ENCODE measurements at places on chromosomes 3 and 15.

DNA sequence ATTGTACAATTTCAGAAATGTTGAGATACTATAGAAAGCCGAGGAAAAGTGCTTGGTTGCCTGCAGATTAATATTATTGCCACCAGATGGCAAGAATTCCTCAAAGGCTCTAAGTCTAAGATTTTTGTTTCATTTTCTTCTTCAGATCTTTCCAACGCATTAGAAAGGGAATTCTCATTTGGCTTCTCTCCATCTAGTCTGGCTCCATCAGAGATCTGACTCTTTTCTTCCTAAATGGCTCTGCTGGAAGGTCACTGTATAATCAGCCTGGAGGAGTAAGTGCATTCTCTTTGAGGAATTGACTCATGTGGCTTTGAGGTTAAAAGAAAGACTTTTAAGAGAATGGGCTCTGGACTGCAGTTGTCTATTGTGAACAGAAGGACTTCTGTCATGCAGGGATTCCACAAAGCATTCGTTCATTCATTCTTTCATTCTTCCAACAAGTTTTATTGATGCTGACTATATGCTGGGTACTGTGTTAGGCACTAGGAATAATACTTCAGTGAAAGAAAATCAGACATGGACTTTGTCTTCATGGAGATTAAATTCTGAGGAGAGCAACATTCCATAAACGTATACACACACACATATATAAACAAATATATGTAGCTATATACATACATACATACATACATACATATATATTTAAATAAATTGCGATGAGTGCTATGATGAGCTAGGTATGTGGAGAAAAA is 55.3 kb downstream of the SLC28A2 start:
- no peak for DNase-seq

DNA sequence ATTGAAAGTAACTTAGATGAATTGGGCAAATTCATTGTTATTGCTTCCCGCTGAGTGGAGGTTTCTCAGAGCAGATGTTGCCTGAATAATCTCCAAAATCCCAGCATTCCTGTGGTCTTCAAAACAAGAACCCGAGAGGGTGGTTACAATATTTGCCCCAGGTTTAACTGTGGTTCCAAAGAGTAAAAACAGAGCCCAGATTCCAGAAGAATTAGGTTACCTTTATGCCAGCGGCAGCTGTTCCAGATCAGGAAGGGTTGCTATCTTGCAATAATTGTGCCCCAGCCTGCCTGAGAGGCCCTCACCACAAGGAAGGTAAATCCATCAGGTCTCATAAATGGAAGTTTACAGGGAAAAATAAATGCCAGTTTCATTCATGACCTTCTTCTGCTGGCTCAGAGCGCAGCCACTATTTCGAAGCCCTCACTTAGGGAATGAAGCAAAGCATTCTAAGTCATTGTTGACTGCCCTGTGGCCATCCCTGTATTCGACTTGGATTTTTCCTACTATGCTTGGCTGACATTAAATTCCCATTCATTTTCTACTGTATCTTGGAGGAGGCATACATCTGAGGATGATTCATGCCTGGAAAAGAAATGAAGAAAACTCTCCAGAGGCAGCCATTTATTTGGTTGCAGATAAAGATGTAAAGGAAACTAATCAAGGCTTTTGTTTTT is 54.6 kb downstream of the SSUH2 start:
- no peak for DNase-seq

DNA sequence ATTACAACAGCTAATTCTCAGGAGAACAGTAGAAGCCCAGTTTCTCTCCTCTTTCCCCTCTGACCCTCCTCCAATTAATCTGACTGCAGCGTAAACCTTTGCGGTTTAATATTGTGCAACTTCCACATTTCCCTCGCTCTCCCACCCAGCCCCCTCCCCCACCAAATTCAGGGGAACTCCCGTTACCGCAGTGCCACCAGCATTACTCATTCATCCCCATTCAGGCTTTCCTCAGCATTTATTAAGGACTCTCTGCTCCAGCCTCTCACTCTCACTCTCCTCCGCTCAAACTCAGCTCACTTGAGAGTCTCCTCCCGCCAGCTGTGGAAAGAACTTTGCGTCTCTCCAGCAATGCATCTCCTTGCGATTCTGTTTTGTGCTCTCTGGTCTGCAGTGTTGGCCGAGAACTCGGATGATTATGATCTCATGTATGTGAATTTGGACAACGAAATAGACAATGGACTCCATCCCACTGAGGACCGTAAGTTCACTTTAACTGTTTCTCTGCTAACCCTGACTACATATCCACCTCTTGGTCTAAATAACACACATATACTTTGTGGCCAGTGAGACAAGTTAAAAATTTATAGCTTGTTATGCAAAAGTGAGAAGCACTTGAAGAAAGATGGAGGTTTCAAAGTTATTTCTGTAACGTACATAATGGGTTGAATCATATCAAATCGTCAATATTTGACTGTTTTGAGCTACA is at the start of gene PTX3:
TSS of gene PTX3 (plus strand) at position 268 of the 709 bp plus-strand sequence. CDS start at position 352, 84 bp downstream.
- no peak for DNase-seq

DNA sequence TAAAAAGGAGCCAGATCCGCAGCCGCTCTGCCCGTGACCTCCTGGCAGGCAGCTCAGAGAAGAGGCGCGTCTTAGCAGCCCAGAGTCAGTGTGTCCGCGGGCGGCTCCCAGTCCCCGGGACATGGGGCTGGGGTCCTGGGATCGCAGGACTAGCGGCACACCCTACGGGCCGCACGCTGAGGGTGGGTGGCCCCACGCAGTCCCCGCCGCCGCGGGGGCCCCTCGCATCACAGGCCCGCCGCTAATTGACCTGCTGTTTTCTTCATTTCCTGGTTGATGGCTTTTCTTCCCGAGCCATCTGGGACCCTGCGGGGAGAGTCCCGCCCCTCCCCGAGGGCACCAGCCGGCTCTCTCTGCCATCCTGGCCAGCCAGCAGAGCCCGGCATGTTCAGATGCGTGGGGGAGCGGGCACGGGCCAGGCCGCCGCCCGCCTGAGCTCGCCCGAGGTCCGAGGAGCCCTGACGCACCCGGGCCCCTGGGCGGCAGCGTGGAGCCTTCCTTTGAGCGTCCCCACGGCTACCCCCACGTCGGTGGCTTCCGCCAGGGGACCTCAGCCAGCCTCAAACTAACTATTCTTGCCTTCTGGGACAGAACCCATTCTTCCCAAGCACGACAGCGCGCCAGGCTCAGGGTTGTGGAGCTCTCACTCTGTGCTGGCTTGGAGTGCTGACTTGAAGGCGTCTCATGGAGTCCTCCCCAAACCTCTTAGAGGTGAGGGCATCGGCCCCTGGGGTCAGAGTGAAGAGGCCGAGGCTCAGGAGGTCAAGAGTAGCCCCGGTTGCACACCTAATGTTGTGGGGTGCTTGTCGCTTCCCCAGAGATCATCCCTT is 34.6 kb upstream of the CACNA2D3 start:
- no peak for DNase-seq

DNA sequence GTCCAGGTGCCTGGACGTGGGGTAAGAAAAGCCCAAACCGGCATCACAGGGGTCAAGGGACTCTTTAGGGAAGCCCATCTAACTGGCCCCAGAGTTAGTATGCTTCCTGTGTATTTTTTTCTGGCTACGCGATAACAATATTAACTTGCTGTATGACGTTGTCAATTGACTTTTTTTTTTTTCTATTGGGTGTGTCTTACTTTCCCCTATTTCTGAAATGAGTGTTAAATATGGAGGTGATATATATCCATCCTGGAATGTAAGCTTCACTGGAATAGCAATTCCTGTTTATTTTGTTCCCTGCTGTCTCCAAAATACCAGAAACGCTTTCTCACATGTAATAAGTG is 598 bp upstream of the GMNC start:
- DNase-seq: no peak

DNA sequence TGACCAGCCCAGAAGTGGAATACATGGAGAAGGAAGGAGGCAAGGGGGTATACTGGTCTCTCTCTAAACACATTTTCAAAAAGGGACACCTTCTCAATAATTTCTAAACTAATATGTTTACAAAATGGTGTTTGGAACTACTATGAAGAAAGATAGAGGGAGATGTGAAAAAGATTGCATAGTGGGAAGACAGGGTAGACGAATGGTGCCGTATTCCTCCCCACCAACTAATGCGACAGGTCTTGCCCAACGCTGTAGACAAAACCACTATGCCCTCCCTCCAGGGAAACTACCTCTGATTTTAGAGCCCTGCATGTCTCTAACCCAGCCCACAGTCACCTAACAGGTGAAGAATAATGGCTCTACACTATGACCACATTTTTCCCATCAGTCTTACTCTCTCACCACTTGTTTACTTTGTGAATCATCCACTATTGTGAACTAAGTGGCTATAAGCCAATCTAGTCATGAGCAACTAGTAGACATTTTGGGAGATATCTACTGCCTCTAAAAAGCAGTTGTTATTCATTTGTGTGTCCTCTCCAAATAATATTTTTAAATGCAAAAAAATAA is 108.2 kb upstream of the UBE2E2 start:
- no peak for DNase-seq

DNA sequence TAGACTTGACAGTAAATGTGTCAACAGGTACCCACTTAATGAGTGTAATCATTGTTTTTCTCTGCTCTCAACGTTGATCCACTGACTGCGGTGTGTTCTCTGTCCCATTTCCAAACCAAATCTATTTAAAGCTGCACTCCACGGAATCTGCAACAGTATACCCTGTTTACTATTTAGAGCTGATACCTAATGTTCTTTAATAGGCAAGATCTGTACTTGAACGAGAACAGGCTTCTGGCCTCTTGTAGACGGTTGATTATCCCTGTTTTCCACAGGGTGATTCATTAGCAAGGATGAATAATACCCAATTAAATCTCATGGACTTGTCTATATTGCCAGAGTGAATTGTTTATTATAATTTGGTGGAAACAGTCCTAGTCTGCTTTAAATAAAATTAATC is 189.9 kb downstream of the LPP start:
- DNase-seq: no peak

DNA sequence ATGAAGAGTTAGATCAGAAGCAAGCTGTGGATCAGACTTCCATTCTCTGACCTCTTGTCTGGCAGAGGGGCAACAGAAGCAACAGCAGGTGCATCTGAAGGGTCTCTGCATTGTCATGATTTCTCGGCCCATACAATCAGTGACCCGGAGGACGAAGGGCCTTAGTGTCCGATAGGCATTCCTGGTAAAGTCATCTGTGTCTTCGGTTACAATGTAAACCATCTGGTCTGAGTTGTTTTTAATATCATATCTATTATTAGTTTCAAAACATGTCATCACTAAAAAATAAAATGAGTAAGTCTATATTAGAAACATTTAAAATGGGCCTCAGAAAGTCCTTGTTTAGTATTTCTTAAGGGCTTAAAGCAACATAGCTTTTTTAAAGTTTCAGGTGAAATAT is 38.8 kb upstream of the PLOD2 start:
- no peak for DNase-seq

- no peak for DNase-seq
Measured at GRCh38 chr3:18295171-18295920, 129.8 kb downstream of the SATB1 start.

- DNase-seq: no peak
Measured at GRCh38 chr15:57544848-57545480, 46.7 kb upstream of the MYZAP start.

GRCh38 chr3:181719991-181720680 is 8.4 kb downstream of the SOX2 start:
- no peak for DNase-seq

GRCh38 chr3:28295898-28296490 is 52.5 kb upstream of the ZCWPW2 start:
- DNase-seq: no peak

- DNase-seq: no peak
Measured at GRCh38 chr3:14273901-14274611, 95.4 kb downstream of the LSM3 start.
